ENCODE measurements at places on chromosomes 13 and 19.

DNA sequence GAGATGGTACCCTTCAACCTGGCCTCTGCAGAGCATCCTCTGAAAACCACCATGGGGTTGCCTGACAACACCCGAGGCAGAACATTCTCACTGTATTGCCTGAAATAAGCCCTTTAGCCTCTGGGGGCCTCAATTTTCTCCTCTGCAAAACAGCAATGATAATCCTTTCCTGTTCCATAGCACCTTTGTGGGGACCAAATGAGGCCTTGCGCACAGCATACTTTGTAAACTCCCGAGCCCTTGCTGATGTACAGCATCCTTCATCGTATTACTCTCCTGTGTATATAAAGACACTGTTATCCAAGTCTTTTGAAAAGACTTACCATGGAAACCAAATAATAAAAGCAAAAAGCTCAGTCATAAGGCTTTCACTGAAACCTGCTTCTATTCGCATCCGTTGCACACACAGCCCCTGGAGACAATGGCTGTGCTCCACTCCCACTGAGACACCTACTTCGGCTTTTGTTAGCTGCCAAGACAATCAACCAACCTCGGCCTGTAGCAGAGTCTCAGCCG, 276.0 kb downstream of the FOXO1 start:
- no peak for DNase-seq

DNA sequence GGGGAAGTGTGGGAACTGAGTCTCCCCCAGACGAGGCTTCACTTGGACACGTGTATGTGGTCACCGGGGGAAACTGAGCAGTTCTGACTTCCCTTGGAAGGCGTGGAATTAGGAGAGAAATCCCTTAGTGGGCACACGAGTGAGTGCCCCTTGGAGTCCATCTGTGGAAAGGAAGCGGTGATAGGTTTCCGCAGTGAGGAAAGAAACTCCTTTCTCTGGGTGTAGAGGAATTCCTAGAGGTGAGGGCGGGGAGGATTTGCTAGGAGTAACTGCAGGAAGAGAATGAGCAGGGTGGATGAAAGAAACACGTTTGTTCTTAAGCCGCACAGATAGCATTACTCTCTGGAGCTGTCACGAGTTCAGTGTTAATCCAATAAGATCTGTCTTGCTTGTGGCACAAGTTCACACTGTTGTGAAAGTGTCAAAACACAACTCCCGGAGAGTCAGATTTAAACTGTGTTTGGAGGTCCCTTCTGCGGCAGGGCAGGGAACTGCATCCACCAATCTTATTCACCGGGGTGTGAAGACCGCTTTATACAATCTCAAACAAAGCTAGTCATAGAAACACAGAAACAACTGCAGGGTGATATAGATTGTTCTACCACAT, 1.2 kb downstream of the KL start:
- no peak for DNase-seq

GRCh38 chr19:17721821-17722220, 2.5 kb downstream of the MAP1S start:
- DNase-seq: no peak

GRCh38 chr13:23615395-23616081, 45.3 kb downstream of the TNFRSF19 start:
- DNase-seq: no peak

- no peak for DNase-seq
Observed at GRCh38 chr13:28116736-28117135, 16.4 kb upstream of the FLT3 start.
